ENCODE measurements at places on chromosomes 3 and 15. TPM values are rescaled to one million over a fixed set of nuclear protein-coding genes. Genes with fewer than 3 reads are reported as not detected.

The P2RY13 gene
- 0.29 TPM for total RNA-seq

The MEX3B gene
- total RNA-seq, result 1.1 TPM

The TNFAIP8L3 gene
- total RNA-seq, result 8.2 TPM

The CA12 gene
- total RNA-seq, result 141 TPM

The KCNAB1 gene
- total RNA-seq, result 0.65 TPM

The FAM162A gene
- total RNA-seq, result 111 TPM

The KCNMB3 gene
- total RNA-seq, result 2.7 TPM

GRCh38 chr3:169550284-169550683 lies 113.2 kb downstream of the MECOM start:
- DNase-seq, result no peak

GRCh38 chr15:24848050-24848449 lies 106.7 kb upstream of the SNRPN start:
- no peak for DNase-seq

- no peak for DNase-seq
These were observed 19.1 kb downstream of the ALDH1L1 start for GRCh38 chr3:126161309-126161708.

- no peak for DNase-seq
These were observed 5.8 kb upstream of the DIS3L start for GRCh38 chr15:66287461-66288057.

- DNase-seq, result no peak
These were observed 30.0 kb upstream of the TRAK1 start for GRCh38 chr3:42061025-42061712.

DNA sequence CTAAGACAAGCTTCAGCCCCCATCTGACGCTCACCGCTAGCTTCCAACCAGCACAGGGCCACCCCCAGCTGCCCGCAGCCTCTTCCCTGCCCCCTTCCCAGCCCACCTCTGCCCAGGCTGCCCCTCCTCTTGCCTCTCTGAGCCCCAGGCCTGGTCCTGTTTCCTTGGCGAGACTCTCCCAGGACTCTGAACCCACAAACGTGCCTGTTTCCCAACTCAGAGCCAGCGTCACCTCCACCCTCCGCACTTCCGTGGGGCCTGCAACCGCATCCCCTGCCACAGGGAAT lies 35.0 kb downstream of the ZXDC start:
- DNase-seq, result no peak

- DNase-seq, result no peak
These were observed 38.0 kb downstream of the RNF13 start for GRCh38 chr3:149850787-149851584.

GRCh38 chr15:80991421-80991820 lies 1.8 kb upstream of the MESD start:
- peak; percentile 60 for DNase-seq

- no peak for DNase-seq
These were observed 50.1 kb downstream of the P2RY1 start for GRCh38 chr3:152885076-152885475.

DNA sequence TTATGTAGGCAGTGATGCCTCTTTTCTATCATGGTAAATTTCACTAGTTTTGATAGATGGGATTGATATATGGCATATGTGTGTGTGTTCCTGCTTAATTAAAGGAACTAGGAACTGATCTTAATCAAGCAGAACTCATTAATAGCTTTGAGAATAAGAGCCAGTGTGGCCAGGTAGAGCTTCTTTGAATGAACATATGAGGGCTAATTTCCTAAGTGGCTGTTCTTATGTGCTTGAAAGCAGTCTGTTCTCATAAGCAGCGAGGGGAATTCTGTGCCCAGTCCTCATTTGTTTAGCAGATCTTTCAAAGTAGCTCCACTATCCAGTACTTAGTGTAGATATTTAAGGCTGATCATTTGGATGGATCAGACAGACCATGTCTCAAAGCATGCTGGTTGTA lies 164.2 kb downstream of the GABRG3 start:
- DNase-seq, result no peak

DNA sequence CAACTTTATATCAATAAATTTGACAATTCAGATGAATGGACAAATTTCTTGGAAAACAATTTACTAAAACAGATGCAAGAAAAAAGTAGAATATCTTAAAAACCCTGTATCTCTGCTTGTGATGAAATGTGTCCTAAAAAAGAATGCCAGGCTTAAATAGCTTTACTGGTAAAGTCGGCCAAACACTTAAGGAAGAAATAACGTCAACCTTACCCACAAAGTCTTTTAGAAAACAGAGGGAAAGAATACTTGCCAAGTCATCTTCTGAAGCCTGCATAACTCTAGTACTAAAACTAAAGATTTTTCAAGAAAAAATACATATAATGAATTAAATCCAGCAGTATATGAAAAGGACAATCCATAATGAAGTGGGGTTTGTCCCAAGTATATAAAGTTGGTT lies 111.1 kb downstream of the RASA2 start:
- no peak for DNase-seq

DNA sequence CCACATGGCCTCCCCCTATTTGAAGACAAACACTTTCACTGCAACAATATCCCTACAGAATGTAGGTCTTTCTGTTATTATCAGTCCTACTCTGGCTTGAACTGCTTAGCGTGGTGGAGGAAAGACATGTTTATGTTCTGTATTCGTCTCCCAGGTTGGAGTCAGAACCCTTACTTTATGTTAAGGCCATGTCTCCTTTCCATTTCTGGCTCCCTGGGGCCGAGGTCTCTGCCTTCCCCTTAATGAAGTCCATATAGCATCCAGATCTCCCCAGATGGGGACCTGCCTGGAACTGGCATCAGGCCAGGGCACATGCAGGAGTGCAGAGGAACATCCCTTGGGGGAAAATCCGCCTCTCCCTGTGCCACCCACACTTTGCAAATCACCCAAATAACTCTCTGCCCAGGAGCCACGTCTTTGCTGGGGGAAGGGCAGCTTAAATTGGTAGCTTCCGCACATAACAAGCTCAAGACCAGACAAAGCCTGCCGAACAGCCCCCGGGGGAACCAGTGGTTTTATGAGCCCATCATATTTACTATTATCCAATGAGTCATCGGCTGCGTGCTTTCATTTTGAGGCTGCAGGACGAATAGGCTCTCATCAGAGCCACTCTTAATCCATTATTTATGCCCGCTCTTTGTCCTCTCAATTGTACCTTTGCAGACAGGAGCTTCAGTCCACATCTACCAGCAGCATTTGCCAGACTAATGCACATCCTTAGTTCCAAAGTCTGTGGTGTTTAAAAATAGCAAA lies 237.0 kb downstream of the UACA start:
- DNase-seq, result peak; percentile 65

DNA sequence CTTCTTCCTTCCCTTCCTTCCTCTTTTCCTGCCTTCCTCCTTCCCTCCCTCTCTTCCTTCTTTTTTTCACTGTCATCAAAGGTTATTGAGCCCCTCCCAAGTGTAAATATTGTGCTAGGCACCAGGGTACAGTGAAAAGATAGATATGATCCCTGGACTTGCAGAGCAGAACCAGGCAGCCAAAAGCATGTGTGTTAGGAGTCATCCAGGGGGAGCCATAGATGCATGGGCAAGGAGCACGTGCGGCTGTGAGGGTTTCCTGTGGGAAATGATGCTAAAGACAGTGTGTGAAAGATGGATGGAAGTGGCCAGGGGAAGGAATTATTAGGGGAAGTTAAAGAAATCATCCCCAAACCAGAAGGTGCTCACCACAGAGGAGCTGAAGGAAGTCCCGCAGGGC lies 65.2 kb downstream of the NR2F2 start:
- no peak for DNase-seq

DNA sequence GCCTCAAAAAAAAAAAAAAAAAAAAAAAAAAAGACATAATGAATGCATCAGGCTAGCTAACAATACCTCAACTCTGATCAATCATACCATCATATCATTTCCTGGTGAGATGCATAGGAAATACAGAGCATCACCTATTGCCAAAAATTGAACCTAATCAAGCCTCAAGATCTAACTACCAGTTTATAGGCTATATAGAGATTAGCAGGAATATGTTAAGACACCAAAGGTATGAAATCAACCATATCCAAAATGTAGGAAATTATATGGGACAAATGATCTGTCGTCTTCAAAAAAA lies 387 bp upstream of the VPS33B start:
- DNase-seq, result no peak
